Kidney (tissue), 22 donors: ENCODE measurements at places on chromosomes 7 and 10. TPM values are rescaled to one million over a fixed set of nuclear protein-coding genes. Genes with fewer than 3 reads are reported as not detected.

The SEMA3D gene
- 17.5 TPM for total RNA-seq

The PSMG3 gene
- total RNA-seq: 29.7 TPM

The SPAG6 gene
- total RNA-seq: 8.4 TPM

DNA sequence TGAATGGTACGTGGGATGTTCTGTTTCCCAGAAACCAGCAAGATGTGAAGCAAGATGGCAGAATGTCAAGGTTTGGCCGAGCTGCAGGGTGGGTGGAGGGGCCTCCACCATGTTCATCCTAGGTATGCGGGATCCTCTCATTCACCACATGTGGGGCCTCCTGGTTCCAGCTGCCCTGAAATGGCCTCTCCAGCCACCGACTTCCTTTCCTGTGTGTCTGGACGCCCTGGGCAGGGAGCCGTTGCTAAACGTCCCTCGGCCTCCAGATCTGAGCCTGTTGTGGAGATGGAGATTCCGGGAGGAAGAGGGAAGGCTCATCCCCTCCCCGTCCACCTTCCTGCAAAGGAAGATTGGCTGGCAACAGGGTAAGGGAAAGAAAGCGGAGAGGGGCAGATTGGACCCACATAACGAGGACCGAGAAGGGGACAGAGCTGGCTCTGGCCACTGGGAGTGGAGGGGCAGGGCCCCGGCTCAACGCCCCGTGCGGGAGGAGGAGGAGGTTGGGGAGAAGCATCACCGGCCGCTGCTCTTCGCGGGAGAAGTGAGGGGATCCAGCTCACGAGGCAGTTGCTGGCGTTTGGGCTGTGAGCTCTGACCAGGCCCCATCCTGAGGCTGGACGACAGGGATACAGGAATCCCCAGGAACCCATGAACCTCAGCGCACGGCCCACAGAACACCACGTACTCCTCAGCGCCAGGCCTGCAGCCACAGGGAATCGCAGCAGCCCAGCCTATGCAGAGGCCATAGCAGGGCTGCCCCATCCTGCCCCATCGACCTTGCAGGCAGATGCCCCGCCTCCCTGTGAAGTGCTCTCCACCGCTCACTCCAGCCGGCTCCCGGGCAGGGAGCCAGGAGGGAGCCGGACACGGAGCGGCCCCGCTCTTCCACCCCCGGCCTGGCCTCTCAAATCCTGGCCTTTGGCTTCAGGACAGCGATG, 98.3 kb downstream of the FOXL3 start:
- H3K36me3 ChIP-seq: no peaks in the 10 kb centered on the region
- no peak for DNase-seq
- no peak overlapping the region for H3K27ac ChIP-seq
- no peaks in the 10 kb centered on the region for H3K4me1 ChIP-seq
- H3K4me3 ChIP-seq: no peak overlapping the region
- no peaks in the 10 kb centered on the region for H3K27me3 ChIP-seq

GRCh38 chr10:60661637-60662036, 116.6 kb upstream of the CDK1 start:
- no peaks in the 10 kb centered on the region for H3K27me3 ChIP-seq
- no peak overlapping the region for H3K27ac ChIP-seq
- H3K4me1 ChIP-seq: no peaks in the 10 kb centered on the region
- H3K36me3 ChIP-seq: no peaks in the 10 kb centered on the region
- no peak for DNase-seq

- H3K4me1 ChIP-seq: no peaks in the 10 kb centered on the region
- H3K4me3 ChIP-seq: no peak overlapping the region
- H3K36me3 ChIP-seq: no peaks in the 10 kb centered on the region
- no peak overlapping the region for H3K27ac ChIP-seq
- DNase-seq: peak; percentile 77
These were observed 9.7 kb downstream of the ATP6V0E2 start for GRCh38 chr7:149883452-149883861.

DNA sequence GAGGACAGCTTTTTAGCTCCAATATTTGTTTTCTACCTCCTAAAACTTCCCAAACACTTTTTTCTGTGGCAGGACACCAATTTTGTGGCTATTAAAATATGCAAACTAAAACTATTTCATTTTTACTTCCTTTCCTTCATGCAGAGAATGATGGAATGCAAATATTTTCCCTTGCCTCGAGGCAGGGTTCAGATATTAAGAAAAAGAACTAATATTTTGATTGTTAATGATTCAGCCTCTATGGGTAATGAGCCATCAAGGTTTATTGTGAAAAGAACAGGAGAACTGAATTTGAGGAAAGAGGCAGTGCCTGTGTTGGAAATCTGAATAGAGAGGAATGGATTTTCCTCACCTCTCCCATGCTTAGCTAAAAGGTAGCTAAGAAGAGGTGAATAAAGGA, 43.1 kb upstream of the CASD1 start:
- no peak overlapping the region for H3K4me3 ChIP-seq
- H3K4me1 ChIP-seq: no peaks in the 10 kb centered on the region
- no peaks in the 10 kb centered on the region for H3K27me3 ChIP-seq
- no peaks in the 10 kb centered on the region for H3K36me3 ChIP-seq
- no peak for DNase-seq
- H3K27ac ChIP-seq: no peak overlapping the region

DNA sequence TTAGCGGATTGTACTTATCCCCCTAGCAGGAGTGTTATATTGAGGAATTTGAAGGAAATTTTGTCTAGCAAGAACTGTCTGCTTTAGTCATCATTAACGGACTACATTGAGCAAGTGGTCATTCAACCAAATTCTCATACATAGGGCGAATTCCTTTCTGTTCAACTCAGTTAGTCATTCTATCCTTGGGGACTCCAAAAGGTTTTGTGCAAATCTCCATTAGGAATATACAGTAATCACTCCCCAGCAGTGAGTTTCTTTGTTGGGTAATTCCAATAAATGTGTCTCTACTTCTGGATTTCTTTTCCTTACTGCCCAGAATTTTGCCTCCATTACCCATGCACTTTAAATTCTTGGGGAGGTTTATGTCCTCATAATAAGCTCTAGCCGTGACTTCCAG, 51.1 kb downstream of the EPDR1 start:
- DNase-seq: no peak
- H3K27me3 ChIP-seq: no peaks in the 10 kb centered on the region
- H3K27ac ChIP-seq: no peak overlapping the region
- H3K4me3 ChIP-seq: no peak overlapping the region
- no peaks in the 10 kb centered on the region for H3K36me3 ChIP-seq

DNA sequence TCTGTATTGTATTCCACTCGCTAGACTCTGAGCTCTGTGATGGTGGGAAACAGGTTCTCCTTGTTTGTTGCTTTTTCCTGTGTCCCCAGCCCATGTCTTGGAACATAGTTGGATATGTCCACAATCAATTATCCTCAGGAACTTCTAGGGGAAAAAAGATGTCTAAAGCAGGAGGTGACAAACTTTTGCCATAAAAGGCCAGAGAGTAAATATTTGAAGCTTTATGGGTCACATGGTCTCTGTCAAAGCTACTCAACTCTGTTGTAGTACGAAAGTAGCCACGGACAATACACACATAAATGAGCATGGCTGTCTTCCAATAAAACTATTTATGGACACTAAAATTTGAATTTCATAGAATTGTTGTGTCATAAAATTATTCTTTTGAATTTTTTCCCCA, 220.5 kb downstream of the CHCHD3 start:
- no peak overlapping the region for H3K27ac ChIP-seq
- H3K4me3 ChIP-seq: no peak overlapping the region
- H3K36me3 ChIP-seq: no peaks in the 10 kb centered on the region
- DNase-seq: no peak

- no peak for DNase-seq
- no peak overlapping the region for H3K27ac ChIP-seq
- no peaks in the 10 kb centered on the region for H3K4me1 ChIP-seq
- H3K4me3 ChIP-seq: peak overlapping the region; percentile 15
- H3K36me3 ChIP-seq: no peaks in the 10 kb centered on the region
These were observed 202.8 kb downstream of the BAMBI start for GRCh38 chr10:28879875-28880682.

- DNase-seq: no peak
- no peak overlapping the region for H3K4me3 ChIP-seq
- no peaks in the 10 kb centered on the region for H3K36me3 ChIP-seq
- no peak overlapping the region for H3K27ac ChIP-seq
- H3K27me3 ChIP-seq: no peaks in the 10 kb centered on the region
- no peaks in the 10 kb centered on the region for H3K4me1 ChIP-seq
These were observed 116.1 kb upstream of the PCBD1 start for GRCh38 chr10:71004176-71005075.

DNA sequence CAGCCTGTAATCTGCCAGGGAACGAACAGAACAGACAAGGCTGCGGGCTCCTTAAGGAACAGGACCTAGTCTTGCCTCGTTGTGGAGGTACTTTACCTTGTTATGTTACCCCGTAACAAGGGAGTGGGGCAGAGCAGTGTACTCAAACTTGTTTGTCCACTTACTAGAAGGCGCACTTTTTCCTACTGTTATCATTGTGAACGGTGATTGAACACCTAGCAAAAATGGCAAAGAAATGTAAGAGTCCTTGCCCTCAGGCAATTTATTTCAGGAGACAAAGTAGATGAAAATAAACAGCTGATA, 620 bp upstream of the IMPDH1 start:
- no peaks in the 10 kb centered on the region for H3K36me3 ChIP-seq
- H3K27me3 ChIP-seq: no peaks in the 10 kb centered on the region
- DNase-seq: no peak
- H3K4me3 ChIP-seq: peak overlapping the region; percentile 78

DNA sequence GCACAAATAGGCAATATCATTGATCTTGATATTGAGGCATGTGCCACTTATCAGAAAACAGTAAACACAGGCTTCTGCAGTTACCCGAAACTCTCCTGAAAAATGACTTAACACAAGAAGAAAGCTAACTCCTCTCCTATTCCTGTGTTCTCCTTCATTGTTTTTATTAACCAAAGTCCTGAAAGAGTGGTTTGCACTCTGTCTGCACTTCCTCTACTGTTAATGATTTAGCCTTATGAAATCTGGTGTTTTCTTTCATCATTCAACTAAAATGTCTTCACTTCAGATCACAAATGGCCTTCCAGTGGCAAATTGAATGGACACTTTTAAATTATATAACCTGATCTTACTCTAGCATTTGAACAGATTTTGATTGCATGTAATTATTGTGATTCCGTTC, 630.6 kb upstream of the PHF14 start:
- H3K27ac ChIP-seq: no peak overlapping the region
- DNase-seq: no peak
- H3K27me3 ChIP-seq: no peaks in the 10 kb centered on the region

GRCh38 chr7:153433223-153433622, 619.0 kb upstream of the DPP6 start:
- no peaks in the 10 kb centered on the region for H3K36me3 ChIP-seq
- DNase-seq: no peak
- no peaks in the 10 kb centered on the region for H3K27me3 ChIP-seq
- H3K4me3 ChIP-seq: no peak overlapping the region
- H3K4me1 ChIP-seq: no peaks in the 10 kb centered on the region

DNA sequence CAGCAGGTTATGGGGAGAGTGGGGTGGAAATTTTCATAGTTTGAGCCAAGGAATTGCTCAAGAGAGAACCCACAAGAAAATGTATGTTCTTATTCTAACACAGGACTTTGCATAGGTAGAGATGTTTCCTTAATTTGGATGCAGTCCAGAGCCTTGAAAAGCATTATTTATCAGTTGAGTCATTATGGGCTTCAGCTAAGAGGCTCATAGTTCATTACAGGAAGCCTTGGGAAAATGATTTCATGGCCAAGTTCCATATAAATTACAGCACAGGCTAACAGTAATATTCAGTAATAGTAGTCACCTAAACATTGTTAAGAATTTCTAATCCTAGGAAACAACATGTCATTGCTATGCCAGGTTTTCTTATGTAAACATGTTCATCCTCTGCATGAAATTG, 131.1 kb upstream of the PTPRZ1 start:
- H3K36me3 ChIP-seq: no peaks in the 10 kb centered on the region
- no peak for DNase-seq
- no peaks in the 10 kb centered on the region for H3K27me3 ChIP-seq
- no peaks in the 10 kb centered on the region for H3K4me1 ChIP-seq

DNA sequence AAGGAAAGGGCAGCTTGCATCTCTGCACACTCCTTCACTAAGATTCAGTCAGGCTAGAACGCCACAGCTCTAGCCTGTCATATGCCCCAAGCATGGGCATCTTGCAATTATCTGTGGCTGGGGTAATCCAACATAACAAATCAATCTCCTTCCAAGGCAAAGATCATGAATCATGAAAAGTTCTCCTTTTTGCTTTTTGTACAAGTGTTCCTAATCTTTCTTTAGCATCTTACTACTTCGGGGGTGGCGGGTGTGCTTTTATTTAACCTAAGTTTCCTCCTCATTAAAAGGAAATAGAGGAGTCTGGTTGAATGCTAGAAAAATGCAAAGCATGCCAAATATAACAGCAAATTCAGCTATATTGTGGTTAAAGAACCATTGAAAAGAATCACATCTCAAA, 43.5 kb upstream of the NKX2-3 start:
- no peak for DNase-seq
- no peaks in the 10 kb centered on the region for H3K36me3 ChIP-seq
- H3K27me3 ChIP-seq: peaks cover 2% of the 10 kb centered on the region
- H3K27ac ChIP-seq: no peak overlapping the region

DNA sequence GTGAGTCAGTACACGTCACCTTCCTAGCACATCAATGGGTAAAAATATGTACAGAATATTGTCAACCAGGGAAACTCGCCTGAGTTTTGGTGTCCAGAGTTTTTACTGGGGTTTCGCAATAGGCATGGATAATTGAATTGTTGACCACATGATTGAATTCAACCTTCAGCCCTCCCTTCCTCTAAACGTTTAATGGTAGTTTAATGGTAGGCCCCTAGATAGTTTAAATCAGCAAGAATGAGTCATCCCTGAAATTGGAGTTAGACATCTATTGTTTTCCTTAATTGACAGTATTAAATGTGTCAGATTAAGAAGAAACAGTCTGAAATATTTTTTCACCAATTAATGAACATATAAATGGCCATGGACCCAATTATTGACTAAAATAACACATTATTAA, 57.8 kb upstream of the CACNA2D1 start:
- no peak for DNase-seq
- no peaks in the 10 kb centered on the region for H3K27me3 ChIP-seq
- H3K4me3 ChIP-seq: no peak overlapping the region
- H3K4me1 ChIP-seq: no peaks in the 10 kb centered on the region
- H3K36me3 ChIP-seq: no peaks in the 10 kb centered on the region
- H3K27ac ChIP-seq: no peak overlapping the region

DNA sequence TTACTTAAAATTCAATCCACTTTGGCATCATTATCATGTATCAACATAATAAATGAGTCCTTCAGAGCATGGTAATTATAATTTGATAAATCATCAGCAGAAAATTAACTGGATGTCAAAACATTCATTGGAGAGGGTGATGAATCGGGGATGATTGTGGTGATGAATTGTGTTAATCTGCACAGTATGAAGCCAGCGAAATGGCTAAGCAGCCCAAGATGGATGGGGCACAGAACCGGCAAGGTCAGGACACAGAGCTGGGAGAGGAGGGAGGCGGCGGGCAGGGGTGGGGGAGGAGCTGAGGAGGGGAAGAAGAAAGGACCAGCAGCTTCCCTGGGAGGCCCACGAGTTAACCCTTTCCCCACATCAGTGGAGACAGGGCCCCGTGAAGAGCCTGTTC, 536.1 kb downstream of the LRMDA start:
- no peak overlapping the region for H3K27ac ChIP-seq
- DNase-seq: no peak
- H3K4me1 ChIP-seq: no peaks in the 10 kb centered on the region
- no peaks in the 10 kb centered on the region for H3K36me3 ChIP-seq
- H3K4me3 ChIP-seq: no peak overlapping the region
- H3K27me3 ChIP-seq: no peaks in the 10 kb centered on the region

- H3K27ac ChIP-seq: no peak overlapping the region
- no peak for DNase-seq
- H3K4me3 ChIP-seq: no peak overlapping the region
- no peaks in the 10 kb centered on the region for H3K36me3 ChIP-seq
- H3K27me3 ChIP-seq: no peaks in the 10 kb centered on the region
- no peaks in the 10 kb centered on the region for H3K4me1 ChIP-seq
These were observed 319.0 kb downstream of the GRID1 start for GRCh38 chr10:86047588-86047987.
